ENCODE measurements at places on chromosomes 6 and 20. TPM values are rescaled to one million over a fixed set of nuclear protein-coding genes. Genes with fewer than 3 reads are reported as not detected.

GRCh38 chr20:46304361-46304760 lies 3.9 kb downstream of the CDH22 start:
- no peak for DNase-seq

DNA sequence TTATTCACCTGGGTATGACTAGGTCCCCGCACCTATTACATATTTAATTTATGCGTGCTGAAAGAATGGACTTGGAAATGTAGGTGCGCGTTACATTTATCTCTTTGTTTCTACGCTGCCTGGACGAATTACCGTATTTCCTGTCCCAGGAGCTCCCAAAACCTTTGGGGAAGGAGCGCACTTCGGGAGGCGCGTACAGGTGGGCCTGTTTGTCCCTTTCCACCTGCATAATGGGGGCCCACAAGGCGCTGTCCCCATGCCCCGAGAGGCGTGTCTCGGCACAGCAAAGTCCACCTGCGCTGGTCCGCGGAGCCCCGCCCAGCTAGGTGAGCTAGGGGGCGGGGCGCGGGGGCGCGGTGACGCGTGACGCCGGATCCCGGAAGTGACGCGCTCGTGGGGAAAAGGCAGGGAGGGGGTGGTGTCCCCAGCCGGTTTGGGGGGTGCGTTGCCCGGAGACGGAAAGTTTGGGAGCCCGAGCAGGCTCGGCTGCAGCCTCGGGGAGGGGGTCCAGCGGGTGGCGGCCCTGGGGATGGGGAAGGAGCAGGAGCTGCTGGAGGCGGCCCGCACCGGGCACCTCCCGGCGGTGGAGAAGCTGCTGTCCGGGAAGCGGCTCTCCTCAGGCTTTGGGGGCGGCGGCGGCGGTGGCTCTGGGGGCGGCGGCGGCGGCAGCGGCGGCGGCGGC lies at the start of gene ANKS1A:
ANKS1A (plus strand) TSS at position 382 of the 682 bp plus-strand sequence; CDS start at position 530, 148 bp downstream.
- peak; percentile 91 for DNase-seq

Gene TSBP1
- not detected for total RNA-seq

Gene ZNF343
- 16.6 TPM for total RNA-seq

Gene NOX3
- not detected for total RNA-seq

- no peak for DNase-seq
These were observed 185.9 kb downstream of the ESR1 start for GRCh38 chr6:151993364-151993763.

GRCh38 chr6:129672341-129672682 lies 37.7 kb downstream of the ARHGAP18 start:
- no peak for DNase-seq
